Activated effector memory CD4-positive, alpha-beta T cell treated with Interleukin-2 at 50 U/mL for 16 hours (primary cell): ENCODE measurements at places on chromosomes 12 and 14.

DNA sequence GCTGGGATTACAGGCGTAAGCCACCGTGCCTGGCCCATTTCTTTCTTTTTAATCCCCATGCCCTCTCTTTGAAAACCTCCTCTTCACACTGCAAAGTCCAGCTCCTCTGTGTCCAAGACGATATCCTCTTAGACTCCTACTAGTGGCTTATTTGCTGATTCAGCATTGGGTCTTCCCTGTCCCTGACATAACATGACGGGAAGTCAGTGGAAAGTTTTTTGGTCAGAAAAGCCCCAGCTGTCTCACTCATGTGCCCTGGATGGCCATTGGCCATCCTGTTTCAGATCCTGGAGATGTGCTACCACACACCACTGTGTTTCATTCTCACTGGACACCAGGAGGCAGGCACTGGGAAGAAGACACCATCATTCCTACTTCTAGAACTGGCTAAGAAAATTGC lies 102.6 kb upstream of the MED13L start:
- no peak for DNase-seq

- DNase-seq = no peak
Observed at GRCh38 chr12:105355752-105356151, 25.3 kb downstream of the C12orf75 start.

DNA sequence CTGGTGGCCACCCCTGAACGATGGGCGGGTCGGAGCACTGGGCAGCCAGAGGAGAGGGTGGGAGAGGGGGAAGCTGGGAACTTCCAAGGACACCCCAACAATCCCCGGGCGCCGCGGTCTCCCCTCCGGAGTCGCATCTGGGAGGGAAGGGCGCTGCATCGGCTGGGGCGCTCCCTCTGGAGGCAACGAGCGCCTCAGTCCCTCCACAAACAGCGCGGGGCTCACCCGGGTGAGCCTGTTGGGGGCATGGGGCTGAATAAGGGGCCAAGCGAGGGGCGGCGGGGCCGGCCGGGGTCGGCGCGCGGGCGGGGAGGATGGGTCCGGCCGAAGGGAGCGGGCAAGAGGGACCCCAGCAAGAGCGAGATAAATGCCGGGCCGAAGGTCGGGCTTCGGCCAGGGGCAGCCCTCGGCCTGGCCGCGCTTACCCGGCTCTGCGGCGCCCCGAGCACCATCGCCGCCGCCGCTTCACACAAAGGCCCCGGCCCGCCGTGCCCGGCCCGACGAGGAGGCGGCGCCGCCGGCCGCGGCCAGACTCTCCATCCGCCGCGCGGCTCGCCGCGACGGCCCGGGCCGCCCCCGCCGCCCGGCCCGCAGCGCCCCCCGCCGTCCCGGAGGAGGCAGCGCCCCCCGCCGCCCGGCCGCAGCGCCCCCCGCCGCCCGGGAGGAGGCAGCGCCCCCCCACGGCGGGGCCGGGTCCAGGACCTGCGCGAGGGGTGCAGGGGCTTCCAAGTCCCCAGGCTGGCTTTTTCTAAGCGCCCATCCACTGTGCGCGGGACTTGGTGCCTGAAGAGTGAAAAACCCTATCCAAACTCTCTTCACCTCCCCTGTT lies at the start of gene ZBTB39:
Gene ZBTB39 (minus strand): TSS at position 567 of the 829 bp plus-strand sequence. CDS start 1,629 bp downstream, outside the sequence.
- peak; percentile 61 for DNase-seq

DNA sequence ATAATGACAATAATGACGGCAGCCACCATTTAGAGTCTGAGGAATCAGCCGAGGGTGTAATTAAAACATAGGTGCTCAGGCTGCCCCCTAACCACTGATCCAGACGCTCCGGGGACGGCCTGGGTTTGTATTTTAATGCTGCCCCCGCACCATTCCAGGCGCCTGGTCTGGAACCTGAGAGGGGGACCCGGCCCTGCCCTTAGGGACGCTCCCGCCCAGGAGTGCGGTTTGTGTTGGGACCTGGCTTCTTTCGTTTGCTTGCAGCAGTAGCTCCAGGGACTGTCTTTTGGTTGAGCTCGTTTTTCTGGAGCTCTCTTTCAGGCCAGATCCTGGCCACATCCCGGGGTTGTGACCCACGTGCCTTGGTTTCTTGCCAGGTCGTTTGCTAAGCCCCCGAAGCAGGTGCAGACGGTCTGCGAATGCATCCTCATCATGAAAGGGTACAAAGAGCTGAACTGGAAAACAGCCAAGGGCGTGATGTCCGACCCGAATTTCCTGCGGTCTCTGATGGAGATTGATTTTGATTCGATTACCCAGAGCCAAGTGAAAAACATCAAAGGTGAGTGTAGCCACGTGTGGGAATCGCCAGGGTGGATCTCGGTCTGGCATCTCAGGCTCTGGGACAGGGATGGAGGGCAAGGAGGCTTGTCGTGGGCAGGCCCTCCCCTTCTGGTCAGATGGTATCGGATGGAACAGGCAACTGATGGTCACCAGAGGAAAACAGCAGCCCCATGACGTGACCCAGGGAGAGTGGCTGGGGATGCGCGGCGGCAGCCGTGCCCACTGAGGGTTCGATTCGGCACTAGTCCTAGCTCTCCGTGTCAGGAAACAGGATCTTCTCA lies 63.5 kb downstream of the CCDC92 start:
- no peak for DNase-seq

- no peak for DNase-seq
Observed at GRCh38 chr14:71521238-71522135, 410.7 kb upstream of the RGS6 start.

GRCh38 chr14:101019541-101019940 lies 116.0 kb upstream of the RTL1 start:
- no peak for DNase-seq

DNA sequence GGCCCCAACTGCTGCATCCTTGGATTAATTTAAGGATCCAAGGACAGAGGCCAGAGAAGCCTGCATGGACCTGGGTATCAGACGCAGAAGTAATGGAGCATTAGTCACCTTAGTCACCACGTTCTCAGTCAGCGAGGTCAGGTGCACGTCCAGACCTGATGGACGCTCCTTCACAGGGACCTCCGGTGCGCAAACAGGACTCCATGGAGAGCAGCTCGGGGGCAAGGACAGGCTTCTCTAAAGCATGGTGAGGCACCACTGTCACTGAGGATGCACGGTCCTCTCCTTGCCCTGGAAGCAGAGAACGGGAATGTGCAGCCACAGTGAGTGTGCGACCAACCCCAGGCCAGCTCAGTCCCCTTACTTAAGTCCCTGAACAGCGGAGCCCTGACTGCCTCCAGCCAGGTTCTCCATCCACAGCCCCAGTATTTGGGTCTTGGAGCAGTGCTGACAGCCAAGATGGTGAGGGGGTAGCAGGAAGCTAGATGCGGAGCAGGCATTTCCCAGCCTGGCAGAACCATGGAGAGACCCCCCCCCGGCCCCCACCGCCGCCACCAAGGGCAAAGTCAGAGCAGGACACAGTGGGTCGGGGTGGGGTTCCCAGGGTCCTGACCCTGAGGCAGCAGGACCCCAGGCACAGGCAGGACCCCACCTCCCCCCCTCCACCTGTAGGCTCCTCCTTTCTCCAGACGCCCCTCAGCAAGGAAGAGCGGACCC lies 253.4 kb upstream of the SFSWAP start:
- DNase-seq = no peak

DNA sequence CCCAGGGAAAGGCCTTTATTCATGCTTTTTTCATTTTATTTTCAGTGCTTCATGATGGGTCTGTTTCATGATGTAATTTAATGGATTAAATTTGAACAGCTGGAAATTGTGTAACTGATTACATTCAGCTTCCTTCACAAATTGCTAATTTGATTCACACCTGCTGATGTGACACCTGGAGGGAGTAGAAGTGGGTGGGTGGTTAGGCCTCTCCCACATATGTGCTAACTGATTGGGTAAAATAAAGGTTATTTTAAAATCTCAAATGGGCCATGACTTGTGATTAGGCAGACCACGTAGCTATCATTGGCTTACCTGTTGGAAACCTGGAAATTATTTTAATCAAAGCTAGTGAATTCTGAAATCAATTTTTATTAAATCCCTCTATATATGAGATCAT lies 142.1 kb downstream of the GXYLT1 start:
- no peak for DNase-seq
